HAP-1 (cell line): ENCODE measurements at places on chromosomes 4 and X.

DNA sequence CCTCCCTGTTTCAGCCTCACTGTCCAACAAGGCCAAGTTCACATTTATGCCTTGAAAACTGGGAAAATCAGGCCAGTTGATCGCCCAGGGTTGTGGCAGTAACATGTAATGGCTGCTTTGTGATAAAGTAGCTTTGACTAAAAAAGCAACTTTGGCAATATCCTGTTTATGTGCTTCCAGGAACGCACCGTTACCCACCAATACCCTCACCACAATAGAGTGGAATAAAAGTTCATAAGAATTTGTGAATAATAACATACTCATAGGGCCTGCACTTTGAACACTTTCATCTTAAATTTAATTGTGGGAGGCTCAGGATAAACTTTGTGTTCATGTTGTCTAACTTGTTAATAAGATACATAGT lies 80.7 kb upstream of the MAML3 start:
- DNase-seq = no peak

- no peak for DNase-seq
Measured at GRCh38 chr4:58649226-58649625, 1539.0 kb upstream of the IGFBP7 start.

DNA sequence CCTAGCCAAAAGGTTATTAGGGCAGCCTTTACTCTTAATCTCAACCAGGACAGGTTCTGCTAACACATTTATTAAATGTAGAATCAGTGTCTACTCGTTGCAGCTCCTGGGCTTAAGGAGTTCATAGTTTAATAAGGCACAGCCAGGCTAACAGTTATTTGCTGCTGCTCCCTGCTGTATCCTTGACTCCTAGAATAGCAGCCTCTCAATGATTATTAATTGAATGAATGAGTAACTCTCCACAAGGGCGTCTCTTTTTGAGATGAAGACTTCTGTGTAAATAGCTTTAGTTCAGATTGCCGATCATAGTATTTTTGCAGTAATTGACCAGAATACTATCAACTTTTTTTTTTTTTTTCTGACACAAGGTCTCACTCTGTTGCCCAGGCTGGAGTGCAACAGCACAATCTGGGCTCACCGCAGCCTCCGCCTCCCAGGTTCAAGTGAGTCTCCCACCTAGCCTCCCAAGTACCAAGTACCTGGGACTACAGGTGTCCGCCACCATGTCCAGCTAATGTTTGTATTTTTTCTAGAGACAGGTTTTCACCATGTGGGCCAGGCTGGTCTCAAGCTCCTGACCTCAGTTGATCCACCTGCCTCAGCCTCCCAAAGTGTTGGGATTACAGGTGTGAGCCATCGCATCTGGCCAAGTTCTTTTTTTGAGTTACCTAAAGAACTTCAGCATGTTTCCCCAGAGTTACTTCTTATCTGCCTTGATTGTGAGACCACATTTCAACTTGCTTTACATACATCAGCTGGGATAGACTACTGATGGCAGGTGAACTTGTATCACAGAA lies 2.9 kb downstream of the UGDH start:
- DNase-seq = no peak

DNA sequence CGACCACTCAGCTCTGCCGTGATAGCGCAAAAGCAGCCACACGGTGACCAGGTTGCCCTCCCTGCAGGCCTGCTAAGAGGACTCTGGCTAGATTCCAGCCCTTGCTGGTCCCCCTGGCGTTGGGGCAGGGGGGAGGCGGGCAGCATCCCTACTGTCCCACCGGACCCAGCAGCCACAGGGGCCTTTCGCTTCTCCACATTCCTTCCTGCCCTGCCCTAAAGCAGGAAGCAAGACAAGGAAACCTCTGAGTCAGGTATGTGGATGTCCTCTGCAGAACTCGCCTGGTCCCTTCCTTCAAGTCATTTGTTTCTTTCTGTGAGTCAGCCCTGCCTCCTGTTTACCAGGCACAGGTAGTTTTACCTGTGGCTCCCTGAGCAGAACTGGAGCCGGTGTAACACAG lies 60.2 kb upstream of the CLDN34 start:
- no peak for DNase-seq

GRCh38 chr4:163415668-163416067 lies 57.9 kb downstream of the TKTL2 start:
- DNase-seq = no peak

GRCh38 chrX:152923599-152923998 lies 25.7 kb downstream of the ZNF185 start:
- no peak for DNase-seq

DNA sequence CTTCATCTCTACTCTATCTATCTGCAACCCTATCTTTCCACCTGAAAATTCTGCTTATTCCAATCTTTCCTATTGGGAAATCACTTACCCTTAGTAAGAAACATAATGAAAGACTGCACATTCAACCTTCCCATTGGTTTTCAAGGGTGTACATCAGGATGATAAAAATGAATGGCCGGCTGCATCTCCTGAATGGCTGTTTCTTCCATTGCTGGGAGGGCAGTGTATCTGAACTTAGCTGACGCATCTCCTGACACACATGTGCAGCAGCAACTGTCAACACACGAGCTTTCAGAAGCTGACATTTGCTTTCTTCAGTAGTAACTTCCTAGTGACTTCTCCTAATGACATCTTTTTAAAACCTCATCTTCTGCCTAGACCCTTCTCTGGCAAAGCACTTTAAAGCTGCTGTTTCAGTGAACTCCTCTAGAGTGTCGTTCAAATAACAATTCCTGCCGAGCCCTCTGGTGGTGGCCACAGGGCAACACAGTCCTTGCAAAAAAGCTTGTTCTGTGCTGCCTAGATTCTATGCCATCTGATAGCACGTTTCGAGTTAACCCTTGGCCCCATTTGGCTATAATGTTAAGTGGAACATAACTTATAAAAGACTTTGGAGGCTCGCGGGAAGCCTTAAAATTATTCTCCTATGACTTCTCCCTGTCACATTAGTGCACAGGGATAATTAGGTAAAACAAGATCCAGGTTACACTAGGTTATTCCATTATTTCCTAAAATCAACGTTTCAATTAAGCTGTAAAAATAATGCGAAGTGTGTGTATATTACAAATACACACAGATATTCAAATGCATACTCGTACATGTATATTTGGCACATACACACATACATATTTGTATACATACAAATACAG lies 2340.7 kb downstream of the PCDH7 start:
- DNase-seq = peak; percentile 76

GRCh38 chrX:42143866-42144592 lies 220.7 kb upstream of the CASK start:
- no peak for DNase-seq

GRCh38 chr4:146742416-146742815 lies 103.7 kb downstream of the POU4F2 start:
- no peak for DNase-seq

- no peak for DNase-seq
Measured at GRCh38 chrX:36357855-36358254, 438.3 kb downstream of the CFAP47 start.

DNA sequence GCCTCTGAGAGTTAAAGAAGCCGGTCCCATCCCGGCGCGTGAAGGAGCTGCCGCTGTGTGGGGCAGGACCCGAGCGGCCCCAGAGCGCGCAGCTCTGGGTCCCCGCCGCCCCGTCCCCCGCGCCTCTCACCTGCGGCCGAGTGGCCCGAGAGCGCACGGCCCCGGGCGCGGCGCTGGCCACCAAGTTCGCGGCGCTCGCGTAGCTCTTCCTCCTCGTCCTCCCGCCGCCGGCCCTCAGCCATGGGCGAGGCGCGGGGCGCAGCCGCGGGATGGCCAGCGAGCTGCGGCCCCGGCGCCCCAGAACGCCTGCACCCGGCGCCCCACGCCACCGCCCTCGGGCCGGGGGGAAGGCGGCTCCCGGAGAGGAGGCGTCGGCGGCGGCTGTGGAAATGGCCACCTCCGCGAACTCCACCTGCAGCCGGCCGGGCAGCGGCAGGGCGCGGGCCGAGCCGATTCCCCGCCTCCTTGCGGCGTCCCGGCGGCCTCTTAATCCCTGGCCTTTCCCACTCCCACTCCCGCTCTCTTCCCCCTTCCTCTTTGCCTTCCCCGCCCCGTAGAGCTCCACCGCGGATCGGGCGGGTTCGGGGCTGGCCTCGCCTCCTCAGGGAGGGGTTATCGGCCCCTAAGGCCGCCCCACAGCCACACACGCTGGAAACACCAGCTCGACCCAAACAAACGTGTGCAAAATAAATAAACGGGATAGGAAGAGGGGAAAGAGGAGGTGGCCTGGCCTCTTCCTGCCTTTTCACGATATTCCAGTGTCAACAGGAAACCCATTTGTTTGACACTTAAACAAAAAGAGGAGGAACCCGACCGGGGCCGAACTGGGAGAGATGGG lies at the start of gene SH3D19:
SH3D19 (minus strand) TSS at position 495 of the 838 bp plus-strand sequence; CDS start at position 242, 253 bp downstream.
- peak; percentile 88 for DNase-seq

- no peak for DNase-seq
Measured at GRCh38 chr4:77263247-77263646, 106.2 kb downstream of the CCNG2 start.

DNA sequence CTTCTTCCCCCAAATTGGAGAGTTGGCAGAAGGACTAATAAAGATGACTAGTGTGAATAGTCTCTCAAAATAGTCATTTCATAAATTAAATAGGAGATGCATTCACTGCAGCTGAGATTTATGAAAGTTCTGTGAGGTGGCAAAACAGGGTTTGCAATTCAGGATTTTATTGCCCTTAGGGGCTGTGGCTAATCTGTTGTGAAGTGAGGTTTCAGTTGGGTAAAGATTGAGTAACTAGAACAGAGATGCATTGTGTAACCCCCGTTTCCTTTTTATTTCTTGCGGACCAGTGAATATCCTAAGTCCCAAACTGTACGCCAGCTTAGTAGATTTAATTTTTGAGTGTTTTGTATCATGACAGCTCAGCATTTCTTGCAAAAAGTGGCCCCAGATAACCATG lies 16.2 kb upstream of the SCRG1 start:
- no peak for DNase-seq
